ENCODE measurements at places on chromosomes 13 and 19.

- DNase-seq, result no peak
Observed at GRCh38 chr13:102945886-102946285, 100.1 kb downstream of the ERCC5 start.

DNA sequence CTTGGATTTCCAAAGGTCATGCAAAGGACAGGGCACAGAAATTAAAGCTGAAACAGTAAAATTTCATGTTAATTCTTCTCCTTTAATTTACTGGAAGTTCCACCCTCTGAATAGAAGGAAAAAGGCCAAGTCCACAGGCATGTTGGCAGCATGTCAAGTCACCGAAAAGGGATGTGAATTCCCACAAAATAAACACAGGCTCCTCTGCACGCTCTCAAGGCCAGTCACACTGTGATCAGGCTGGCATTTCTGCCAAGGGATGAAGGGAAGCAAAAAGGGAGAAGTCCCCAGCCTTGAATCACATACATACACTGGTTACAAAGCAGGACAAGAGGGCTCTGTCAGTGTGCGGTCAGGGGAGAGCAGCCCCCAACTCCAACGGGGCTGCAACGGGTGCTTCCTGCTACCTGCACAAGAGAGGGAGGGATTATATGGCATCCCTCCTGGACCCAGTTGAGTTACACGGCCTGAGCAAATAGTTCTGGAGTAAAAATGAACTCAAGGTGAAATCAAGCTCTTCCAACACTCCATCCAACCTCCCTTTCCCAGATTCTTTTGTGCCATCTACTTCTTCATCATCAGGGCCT lies 6.9 kb downstream of the DCLK1 start:
- no peak for DNase-seq

- no peak for DNase-seq
Observed at GRCh38 chr13:106507560-106508274, 27.7 kb downstream of the EFNB2 start.

- no peak for DNase-seq
Observed at GRCh38 chr13:111383591-111384440, 63.4 kb downstream of the TEX29 start.

GRCh38 chr13:46620471-46620870 lies 67.5 kb downstream of the LRCH1 start:
- no peak for DNase-seq

All from hematopoietic multipotent progenitor cell (in vitro differentiated cells).